ENCODE measurements at places on chromosomes 12 and 14.

DNA sequence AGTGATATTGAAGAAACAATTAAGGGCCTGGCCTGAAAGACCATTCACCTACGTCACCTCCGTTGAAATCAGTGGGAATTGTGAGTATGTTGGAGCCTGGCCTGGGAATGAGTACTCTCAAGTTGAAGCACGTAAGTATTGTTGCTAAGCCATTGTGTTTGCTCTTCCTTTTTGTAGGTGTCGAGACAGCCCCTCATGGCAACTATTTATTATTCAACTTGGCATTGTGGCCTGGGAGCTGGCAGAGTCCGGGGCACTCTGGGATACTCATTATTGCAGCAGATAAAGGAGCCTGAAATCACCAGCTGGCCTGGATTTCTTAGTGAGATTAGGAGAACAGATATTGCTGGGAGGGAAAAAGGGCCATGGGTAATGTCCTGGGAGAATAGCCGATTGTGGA, 147.4 kb downstream of the C12orf75 start:
- DNase-seq = no peak

DNA sequence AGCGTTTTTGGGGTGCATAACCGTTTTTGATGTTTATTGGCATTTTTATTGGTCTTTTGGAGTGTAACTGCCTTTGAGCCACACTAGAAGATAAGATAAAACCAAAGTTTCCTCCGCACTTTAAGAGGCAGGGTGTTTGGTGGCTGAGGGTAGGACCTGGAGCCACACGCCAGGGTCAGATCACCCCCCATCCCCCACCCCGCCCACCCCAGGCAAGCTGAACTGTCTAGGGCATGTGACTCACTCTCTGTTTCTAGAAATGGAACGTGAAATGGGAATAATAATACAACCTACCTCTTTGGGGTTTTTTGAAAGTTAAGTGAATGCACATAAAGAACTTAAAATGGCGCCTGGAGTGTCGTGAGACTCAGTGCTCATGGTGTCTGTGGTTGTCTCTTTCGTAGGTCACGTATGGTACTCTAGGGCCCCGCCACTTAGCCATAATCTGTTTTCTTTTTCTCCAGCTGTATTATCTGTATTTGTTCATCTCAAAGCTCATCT, 56.0 kb downstream of the PPP2R5C start:
- no peak for DNase-seq

- no peak for DNase-seq
Observed at GRCh38 chr12:88644946-88645702, 64.9 kb upstream of the KITLG start.

- no peak for DNase-seq
Observed at GRCh38 chr14:36176524-36176923, at the start of gene PTCSC3. Gene PTCSC3 (minus strand): TSS chr14:36176722.

- DNase-seq = no peak
Observed at GRCh38 chr12:27277846-27278260, 33.8 kb downstream of the STK38L start.

DNA sequence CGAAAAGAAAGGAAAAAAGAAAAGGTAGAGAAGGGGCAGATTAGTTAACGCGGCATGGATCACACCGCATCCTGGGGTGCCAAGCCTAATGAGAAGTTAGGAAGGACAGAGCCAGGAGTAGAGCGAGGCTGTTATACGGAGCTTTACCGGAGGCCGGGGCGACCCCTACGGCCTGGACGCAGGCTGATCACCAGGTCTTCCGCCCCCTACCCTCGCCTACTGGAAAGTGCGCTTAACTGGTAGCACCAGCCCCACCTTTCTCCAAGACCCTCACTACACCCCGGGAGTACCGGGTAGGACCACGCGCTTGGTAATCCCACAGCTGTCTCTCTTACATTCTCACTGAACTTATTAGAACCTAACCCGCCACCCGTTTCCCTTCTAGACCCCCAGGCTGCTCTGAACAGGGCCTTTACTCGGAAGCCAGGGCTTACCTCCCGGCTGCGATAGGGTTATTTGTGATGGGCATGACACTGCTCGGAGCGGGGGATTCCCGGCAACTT, 33.8 kb downstream of the WBP11 start:
- DNase-seq = no peak
